ENCODE measurements at places on chromosomes 13 and 19. TPM values are rescaled to one million over a fixed set of nuclear protein-coding genes. Genes with fewer than 3 reads are reported as not detected.

ELAVL1 gene
- polyA plus RNA-seq = 66.1 TPM

ZNF154 gene
- 40.8 TPM for polyA plus RNA-seq

KRTDAP gene
- 1.4 TPM for polyA plus RNA-seq

ALOX5AP gene
- polyA plus RNA-seq = 5.7 TPM

GRIK5 gene
- 3.8 TPM for polyA plus RNA-seq

TRAPPC5 gene
- 27.3 TPM for polyA plus RNA-seq

POSTN gene
- 839 TPM for polyA plus RNA-seq

RFPL4AL1 gene
- not detected for polyA plus RNA-seq

DNA sequence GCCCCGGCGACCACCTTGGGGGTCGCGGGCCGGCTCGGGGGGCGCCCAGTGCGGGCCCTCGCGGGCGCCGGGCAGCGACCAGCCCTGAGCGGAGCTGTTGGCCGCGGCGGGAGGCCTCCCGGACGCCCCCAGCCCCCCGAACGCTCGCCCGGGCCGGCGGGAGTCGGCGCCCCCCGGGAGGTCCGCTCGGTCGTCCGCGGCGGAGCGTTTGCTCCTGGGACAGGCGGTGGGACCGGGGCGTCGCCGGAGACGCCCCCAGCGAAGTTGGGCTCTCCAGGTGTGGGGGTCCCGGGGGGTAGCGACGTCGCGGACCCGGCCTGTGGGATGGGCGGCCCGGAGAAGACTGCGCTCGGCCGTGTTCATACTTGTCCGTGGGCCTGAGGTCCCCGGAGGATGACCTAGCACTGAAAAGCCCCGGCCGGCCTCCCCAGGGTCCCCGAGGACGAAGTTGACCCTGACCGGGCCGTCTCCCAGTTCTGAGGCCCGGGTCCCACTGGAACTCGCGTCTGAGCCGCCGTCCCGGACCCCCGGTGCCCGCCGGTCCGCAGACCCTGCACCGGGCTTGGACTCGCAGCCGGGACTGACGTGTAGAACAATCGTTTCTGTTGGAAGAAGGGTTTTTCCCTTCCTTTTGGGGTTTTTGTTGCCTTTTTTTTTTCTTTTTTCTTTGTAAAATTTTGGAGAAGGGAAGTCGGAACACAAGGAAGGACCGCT, 729 bp downstream of the STK11 start:
- no peak for DNase-seq

- DNase-seq = no peak
Observed at GRCh38 chr13:52022356-52022755, 2.1 kb upstream of the UTP14C start.

GRCh38 chr19:40150170-40150569, 41.1 kb upstream of the MAP3K10 start:
- DNase-seq = no peak

DNA sequence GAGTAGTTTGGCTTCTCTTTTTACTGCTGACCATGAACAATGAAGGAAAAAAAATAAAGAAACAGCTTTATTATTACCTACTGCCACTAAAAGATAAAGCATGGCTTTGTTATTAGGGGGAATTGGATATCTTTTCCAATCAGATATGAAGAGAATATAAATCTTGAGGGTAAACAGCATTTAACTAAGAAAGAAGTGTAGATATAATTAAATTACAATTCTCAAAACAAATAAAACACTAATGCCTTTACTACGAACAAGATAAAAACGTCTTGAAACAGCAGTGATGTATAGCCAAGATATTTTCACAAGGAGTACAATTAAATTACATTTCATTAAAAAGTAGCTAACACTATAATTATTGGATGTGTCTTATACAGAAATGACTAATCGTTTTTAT, 425.9 kb upstream of the ATXN8OS start:
- DNase-seq = no peak

DNA sequence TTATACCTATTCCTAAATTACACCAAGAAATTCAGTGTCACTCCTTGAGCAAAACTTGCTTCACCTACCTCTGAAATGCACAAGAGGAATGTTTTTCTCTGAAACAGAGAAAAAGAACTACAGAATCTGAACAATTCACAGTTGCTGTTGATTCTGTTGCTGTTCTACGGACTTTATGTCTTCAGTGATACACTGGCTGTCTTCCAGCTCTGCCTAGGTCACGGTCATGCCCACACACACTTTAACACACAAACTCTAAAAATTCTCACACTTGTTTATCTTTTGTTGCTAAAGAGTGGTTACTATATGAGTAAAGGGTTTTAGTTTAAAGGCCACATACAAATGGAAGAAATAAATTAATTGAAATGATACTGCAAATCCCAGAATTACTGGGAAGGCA, 124.4 kb upstream of the SPRY2 start:
- no peak for DNase-seq

- DNase-seq = peak; percentile 21
Observed at GRCh38 chr19:3224346-3225168, at the start of gene CELF5. Gene CELF5, plus strand, starts transcription at chr19:3224661. Its CDS starts 79 bp downstream, at chr19:3224740.

DNA sequence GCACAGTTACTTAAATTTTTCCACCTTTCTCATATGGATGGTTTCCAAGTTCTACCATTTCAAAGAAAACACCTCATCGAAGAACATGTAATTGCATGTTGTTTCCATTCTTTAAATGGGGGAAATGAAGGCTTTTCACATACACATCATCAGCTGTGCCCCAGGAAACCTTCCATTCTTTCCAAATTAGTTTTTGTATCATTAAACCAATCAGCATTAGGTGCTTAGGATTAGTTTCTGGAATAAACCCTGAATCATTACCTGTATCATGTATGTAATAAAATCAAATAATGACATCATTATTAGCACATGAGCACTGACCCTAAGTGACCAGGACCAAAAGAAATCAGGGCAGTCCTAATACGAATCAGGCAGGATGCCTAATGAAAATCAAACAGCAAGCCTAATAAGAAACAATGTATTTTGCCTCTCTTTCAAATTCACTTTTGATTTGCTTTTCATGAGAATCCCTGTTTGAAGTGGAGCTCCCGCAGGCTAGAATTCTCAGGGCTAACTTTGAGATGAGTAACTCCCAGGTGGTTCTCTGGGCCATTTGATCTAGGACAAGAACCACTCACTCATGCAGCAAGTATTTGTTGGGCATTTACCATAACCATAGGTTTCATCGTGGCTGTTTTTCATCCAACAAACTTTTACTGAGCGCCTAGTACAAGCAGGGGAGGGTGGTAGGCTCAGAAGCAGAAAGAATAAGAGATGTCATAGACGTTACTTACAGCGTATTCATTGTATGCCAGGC, 89.2 kb downstream of the MZT1 start:
- no peak for DNase-seq

- DNase-seq = no peak
Observed at GRCh38 chr13:98386637-98387036, 190.3 kb downstream of the STK24 start.

DNA sequence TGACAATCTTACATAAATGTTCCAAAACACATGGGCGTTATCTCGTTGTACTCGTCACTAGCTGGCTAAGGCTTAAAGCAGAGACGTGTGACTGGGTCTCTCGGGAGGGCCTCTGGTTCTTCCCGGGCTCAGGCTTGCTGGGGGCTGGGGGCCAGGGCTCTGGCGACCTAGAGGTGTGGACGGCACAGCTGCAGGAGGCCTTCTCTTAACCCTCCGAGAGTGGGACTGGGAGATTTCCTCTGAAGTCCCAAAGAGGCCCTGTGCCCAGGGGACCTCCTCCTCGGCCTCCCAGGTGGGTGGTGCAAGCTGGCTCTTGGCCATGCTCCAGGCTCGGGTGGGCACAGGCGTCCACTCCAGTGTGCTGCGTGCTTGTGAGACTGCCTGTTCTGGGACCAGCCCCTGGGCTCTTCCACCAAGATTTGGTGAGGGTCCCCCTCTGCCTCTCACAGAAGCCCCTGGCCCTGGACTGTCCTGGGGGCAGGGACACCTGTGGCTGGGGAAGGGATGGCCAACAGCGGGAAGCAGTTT, 2.2 kb downstream of the CAPS start:
- no peak for DNase-seq

DNA sequence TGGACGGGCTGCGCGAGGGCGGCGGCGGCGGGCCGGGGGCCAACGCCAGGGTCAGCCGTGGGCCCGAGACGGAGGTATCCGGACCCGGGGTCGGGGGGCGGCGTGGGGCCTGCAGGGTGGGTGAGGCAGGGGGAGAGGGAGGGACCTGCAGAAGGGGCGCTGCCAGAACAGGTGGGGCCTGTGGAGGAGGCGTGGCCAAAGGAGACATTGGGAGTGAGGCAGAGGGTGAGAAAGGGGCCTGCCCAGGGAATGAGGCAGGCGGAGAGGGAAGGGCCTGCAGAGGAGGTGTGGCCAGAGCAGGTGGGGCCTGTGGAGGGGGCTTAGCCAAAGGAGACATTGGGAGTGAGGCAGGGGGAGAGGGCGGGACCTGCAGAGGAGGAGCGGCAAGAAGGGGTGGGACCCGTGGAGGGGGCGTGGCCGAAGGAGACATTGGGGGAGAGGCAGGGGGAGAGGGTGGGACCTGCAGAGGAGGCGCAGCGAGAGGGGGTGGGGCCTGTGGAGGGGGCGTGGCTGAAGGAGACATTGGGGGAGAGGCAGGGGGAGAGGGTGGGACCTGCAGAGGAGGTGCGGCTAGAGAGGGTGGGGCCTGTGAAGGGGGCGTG, 4.2 kb downstream of the PRR36 start:
- DNase-seq = no peak

- no peak for DNase-seq
Observed at GRCh38 chr13:108044954-108045353, 170.4 kb downstream of the LIG4 start.

GRCh38 chr19:53520547-53521372, 17.2 kb upstream of the ZNF331 start:
- DNase-seq = peak; percentile 98

GRCh38 chr13:78404846-78405360, 198.4 kb downstream of the POU4F1 start:
- no peak for DNase-seq

- peak; percentile 16 for DNase-seq
Observed at GRCh38 chr19:28577233-28577632, 635.7 kb downstream of the UQCRFS1 start.

DNA sequence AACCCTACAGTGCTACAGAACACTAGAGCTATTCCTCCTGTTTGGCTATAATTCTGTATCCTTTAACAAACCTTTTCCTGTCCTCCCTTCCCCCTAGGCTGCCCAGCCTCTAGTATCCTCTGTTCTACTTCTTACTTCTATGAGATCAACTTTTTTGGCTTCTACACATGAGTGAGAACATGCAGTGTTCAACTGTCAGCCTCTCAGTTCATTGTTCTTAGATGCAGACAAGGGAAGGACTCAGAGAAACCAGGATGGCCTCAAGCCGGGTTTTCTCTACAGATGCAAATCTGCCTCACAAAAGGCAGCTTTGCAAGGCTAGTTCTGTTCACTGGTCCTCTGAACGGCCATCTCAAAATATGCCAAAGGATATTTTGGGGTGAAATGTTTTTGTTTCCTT, 18.4 kb downstream of the AMER2 start:
- DNase-seq = no peak
